ENCODE measurements at places on chromosomes 12 and 14.

DNA sequence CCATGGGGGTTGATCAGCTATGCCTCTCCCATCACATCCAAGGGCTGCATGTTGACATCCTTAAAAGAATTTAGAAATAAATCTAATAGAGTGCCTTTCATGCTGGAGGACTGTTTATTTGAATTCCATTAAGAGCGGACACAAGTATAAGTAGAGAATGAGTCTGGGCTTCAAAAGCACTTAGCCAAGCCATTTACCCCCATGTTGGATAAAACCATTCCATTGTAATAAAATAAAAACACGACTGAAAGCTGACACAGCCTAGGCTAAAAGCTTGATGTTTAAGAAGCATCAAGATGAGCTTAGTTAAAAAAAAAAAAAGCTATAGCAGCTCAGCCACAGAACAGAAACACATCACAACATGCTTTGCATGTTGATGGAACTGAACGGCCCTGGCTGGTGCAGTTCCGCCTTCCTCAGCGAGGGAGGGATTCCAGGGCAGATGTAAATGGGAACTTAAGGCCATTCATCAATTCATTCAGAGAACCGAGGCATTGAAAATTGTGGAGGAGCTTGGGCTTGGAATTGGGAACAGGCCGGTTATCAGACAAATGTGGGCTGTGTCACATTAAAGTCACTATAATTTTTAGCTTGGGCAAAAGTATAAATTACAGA lies 41.2 kb downstream of the TMEM132D start:
- no peak for DNase-seq

DNA sequence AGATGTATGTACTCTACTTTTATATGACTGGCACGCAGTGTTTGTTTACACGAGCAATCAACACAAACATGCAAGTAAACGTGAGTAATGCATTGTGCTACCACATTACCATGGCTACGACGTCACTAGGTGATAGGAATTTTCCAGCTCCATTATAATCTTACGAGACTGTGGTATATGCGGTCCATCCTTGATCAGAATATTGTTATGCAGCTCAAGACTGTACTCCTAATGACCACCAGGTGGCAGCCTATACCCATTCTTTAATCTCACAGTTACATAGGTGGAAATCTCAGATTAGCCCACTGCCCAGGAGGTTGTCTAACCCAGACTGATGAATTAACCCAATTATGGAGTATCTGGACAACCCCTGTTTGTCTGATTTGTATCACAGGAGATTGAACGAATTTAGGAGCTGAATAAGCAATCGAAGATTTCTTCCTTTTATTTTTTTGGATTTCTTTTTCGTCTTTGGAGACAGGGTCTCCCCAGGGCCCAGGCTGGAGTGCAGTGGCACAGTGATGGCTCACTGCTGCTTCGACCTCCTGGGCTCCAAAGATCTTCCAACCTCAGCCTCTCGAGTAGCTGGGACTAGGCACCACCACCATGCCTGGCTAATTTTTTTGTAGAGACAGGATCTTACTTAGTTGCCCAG lies 8.7 kb upstream of the TESPA1 start:
- DNase-seq: peak; percentile 55

- no peak for DNase-seq
Observed at GRCh38 chr12:13503094-13503835, 306.7 kb downstream of the EMP1 start.

DNA sequence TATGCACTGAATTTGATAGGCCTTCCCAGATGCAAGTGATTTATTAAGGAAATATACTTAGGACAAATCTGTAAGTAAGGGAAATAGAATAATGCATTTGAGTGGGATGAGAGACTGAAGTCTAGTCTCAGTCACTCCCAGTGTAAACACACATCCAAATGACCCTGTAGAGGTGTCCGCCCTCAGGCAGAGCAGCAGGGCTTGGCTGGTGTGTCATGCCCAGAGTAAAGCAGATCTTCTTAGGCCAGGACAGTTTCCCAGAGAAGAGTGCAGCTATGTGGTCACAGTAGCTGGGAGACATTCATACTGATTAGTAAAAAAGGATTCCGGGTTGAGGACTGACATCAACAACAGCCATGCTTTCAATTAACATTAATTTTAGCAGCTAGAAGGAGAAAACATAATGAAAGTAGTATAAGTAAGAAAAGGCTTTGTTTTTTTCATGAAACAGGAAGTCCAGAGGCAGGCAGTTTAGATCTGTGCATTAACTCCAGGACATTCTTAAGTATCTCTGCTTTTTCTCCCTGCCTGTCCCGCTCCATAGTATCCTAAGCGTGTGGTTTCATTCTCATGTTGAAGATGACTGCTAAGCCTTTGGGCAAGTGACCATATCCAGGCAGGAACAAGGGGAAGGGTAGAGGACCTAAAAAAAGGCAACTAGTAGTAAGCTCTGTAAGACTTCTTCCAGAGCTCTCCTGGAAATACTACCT lies 35.7 kb downstream of the CNTN1 start:
- DNase-seq: no peak

- no peak for DNase-seq
Observed at GRCh38 chr12:132946246-132946820, 9.8 kb downstream of the ZNF605 start.

DNA sequence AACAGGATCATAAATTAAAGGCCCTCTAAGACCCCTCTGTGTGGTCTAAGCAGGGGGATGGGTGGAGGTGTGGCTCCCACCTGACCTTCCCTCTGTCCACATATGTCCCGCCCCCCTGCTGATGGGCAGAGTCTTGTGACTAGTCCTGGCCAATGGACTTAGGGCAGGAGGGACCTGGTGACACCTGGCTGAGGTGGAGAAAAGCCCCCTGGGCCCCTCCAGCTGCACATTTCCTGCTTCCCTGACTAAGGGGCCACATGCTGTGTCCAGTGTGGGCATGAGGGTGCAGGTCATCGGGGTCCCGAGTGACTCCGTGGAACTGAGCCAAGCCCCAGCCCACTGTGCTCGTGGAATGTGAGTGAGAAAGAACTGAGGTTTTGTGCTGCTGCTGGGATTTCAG lies 254.7 kb downstream of the ADGRD1 start:
- no peak for DNase-seq

DNA sequence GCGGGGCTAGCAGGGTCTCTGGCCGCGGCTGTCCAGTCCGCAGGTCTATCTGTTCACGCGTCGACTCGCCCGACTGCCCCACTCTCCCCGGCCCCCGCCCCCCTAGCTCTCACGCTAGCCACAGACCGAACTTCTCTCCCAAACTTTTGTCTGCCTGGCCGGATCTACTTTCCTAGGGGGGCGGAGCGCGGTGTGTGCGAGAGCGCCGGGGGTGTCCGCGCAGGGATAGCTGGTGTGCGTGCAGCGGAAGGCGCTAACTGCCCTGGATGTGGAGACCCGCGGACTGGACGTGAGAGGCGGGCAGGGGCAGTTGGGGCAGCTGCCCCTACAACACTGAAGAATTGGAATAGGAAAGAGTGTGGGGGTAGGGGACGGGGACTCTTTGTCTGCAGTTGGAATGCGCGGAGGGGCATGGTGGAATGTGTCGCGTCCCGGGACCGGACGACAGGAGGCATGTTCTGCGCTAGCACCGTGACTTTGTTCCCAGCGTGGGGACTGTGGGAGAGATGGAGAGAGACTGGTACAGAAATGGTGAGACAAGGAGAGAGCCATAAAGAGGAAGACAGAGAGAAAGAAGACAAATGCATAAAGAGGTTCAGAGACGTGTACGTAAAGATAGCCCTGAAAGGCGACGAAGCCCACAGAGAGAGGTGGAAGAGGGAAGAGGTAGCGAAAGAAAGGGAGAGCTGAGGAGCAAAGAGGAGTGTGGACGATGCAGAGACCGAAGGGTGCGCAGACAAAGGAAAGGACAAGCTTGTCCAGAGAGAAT lies at the start of gene AJUBA:
AJUBA (minus strand) TSS at position 75 of the 769 bp plus-strand sequence. CDS start 285 bp downstream, outside the sequence.
- DNase-seq: peak; percentile 83

DNA sequence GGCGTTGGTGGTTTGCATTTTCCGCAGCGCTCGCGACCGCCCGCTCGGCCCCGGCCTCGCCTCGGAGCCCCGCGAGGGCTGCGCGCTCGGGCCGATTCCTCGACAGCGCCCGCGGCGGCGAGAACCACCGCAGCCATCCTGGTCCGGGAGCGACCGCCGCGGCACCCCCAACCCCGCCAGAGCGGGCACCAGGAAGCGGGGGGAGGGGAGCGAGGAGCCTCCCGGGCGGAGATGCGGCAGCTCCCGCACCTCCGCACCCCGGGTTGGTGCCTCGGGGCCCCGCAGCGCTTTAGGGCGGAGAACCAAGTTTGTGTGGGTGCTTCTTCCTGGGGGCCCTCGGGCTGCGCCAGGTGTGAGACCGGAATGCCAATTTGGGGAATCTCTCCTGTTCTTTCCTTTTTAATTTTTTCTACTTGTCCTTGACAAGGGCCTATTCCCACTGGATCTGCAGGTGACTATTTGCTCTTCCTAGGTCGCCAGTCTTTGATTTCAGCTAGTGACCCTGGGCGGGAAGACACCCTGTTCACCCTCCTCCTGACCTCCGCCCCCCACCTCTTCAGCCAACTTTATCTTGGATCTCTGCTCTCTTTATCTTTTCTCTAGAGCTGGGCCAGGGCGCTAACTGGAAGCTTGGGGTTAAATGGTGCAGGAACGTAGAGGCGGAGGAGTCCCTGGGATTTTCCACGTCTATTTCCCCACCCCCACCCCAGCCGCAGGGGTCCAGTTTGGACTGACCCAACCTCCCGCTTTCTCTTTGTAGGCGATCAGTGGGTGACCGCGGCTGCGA lies at the start of gene SOCS2:
SOCS2 (plus strand) TSS at position 751 of the 787 bp plus-strand sequence. CDS start 223 bp downstream, outside the sequence.
- peak; percentile 41 for DNase-seq

GRCh38 chr14:96252323-96252998 lies 3.5 kb upstream of the BDKRB1 start:
- no peak for DNase-seq

DNA sequence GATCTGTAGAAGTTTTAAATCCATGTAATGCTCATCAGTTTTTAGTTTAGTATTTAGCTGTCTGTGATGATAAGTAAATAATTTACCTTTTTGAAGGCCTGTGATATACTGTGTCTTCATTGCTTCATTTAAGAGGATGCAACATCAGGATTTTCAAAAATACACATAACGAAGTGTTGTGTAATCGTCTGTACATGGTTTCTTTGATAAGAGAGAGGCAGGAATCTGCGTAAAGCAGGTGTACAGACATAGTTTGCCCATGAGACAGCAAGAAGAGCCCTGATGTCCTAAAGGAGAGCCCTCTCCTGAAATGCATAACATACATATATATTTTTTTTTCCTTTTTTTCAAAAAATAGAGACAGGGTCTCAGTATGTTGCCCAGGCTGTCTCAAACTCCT lies 44.8 kb downstream of the RASSF3 start:
- no peak for DNase-seq

DNA sequence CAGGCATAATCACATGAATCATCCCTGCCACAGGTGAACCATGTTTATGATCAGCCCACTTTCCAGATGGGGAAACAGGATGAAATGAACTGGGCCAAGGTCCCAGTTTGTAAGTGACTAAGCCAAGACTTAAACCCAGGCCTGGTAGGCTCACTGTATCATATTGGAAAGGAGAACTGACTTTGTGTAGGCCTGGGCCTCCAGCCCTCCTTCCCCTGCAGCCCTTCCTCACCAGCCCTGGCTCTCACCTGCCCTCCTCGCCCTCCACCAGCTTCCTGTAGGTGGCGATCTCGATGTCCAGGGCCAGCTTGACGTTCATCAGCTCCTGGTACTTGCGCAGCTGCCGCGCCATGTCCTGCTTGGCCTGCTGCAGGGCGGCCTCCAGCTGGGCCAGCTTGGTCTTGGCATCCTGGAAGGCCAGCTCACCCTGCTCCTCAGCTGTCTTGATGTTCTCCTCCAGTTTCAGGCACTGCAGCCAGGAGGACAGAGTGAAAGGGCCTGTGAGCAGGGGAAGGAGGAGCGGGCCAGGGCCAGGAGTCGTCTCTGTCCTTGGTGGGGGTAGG lies 19.8 kb downstream of the KRT80 start:
- DNase-seq: no peak

DNA sequence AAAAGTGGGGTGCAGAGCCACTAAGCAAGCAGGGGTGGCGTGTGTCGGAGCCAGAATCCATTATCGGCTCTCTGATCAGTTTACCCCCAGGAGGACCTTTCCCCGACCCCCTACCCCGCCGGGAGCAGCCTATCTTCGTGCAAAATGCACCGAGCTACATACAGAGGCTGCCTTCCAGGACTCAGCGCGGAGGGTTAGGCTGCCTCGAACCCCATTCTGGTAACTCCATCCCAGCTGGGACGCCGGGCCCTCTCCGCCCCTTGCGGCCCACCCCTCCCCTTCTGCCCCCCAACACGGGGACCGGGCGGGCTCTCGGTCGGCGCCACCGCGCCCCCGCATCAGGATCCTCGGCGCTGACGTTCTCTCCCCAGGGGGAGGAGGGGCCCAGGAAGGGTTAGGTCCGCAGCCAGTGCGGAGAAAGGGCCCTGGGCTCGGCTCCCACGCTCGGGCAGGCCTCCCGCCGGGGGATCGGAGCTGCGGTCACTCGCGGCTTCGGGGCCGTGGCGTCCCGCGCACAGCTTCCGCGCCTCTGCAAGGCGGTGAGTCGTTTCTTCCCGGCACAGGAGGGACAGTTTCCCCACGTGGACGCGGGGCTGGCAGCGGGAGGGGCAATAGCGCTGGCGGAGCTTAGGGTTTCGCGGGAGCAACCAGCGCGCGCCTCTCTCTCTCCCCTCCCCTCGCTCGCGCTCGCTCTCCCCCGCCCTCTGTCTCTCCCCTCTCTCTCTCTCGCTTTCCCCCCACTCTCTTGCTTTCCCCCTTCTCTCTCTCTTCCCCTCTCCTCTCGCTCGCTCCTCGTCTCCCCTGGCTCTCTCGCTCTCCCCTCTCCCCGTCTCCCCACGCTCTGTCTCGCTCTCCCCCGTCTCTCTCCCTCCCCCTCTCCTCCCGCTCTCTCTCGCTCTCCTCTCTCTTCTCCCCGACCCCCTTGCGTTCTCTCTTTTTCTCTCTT lies 12.5 kb upstream of the MAP3K9 start:
- DNase-seq: peak; percentile 26

DNA sequence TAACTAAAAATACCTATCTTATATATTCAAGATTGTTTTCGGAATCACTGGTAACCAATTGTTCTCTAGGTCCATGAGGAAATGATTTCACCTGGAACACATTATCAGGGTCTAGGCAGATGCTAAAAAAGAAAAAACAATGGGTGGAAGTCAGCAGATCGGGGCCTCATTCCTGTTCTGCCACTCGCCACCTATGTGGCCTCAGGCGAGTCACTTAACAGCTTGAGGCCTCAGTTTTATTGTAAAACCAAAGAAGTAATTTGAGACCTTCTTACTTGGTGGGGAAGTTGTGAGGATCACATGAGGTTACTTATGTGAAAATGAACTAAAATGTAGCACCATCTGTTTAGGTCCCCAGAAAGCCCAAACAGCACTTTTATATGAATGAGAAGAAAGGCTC lies 6.2 kb upstream of the RNASE10 start:
- no peak for DNase-seq

DNA sequence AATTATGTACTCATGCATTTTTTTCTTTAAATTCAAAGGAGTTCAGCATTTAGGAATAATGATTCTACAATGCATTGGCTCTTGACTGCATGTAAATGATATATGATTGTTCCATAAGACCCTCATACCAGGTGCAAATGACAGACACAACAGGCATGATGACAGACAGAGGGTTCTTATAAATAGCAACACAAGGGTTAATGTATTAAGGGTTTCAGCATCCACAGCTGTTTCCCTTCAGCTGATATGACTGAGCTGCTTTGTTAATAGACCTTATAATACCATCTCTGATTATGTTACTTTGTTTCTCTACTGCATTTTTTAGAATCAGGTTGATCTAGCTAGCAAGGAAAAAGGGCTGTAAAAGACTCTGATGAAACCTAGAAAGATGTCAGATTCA lies 90.8 kb upstream of the TMTC2 start:
- DNase-seq: no peak
